CD4-positive, alpha-beta T cell treated with Interleukin-1 beta for 1 hour (primary cell): ENCODE measurements at places on chromosomes 2 and 18.

DNA sequence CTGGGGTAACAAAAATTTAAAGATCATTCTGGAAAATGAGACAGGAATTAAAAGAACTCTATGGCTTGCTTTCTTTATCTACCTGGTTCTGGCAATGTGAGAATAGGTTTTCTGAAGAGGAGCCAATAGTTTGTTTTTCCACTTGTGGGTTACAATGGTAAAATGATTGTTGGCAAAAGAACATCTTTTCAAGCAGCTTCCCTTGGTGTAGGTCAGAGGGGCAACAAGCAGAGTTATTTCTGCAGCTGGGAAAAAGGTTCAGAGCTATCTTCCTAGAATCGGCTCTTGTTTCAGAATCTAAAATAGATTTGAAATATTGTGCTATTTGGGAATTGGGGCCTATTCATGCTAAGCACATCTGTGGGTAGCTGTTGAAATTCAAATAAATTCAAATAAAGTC, 11.5 kb upstream of the TSPYL6 start:
- no peak for DNase-seq

DNA sequence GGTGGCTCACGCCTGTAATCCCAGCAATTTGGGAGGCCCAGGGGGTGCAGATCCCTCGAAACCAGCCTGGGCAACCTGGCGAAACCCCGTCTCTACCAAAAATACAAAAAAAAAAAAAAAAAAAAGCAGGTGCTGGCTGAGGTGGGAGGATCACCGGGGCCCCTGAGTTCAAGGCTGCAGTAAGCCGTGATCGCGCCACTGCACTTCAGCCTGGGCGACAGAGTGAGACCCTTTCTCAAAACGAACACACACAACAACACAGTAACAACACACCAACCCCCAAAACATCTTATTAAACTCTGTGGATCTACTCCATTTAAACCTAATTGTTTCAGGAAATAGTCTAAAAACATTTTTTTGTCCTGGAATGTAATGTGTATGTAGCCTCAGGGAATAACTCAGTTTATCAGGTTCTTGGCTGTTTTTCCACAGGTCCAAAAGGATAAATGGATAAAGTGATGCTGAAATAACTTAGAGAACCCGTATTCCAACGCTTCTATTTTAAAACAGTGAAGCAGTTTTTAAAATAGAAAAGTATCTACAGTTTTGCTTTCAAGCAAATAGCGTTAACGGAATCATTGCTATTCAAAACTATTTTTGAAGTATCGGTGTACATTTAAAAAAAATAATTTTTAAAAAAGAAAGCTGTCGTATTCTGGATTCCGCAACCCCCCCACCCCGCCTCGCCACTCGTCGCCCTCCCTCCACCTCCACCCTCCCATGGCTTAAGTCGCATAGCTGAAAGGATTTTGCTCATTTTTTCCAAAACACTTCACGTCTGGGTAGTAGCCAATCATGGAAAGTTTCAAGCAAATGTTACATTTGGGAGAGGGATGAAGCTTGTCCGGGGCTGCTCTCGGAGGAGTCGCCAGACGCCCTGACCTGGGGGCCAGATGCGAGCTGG, 895 bp upstream of the GLS start:
- peak; percentile 5 for DNase-seq

- peak; percentile 45 for DNase-seq
Observed at GRCh38 chr2:186575302-186575701, 14.6 kb upstream of the ITGAV start.

- no peak for DNase-seq
Observed at GRCh38 chr2:24985511-24985910, 13.8 kb upstream of the DNAJC27 start.

DNA sequence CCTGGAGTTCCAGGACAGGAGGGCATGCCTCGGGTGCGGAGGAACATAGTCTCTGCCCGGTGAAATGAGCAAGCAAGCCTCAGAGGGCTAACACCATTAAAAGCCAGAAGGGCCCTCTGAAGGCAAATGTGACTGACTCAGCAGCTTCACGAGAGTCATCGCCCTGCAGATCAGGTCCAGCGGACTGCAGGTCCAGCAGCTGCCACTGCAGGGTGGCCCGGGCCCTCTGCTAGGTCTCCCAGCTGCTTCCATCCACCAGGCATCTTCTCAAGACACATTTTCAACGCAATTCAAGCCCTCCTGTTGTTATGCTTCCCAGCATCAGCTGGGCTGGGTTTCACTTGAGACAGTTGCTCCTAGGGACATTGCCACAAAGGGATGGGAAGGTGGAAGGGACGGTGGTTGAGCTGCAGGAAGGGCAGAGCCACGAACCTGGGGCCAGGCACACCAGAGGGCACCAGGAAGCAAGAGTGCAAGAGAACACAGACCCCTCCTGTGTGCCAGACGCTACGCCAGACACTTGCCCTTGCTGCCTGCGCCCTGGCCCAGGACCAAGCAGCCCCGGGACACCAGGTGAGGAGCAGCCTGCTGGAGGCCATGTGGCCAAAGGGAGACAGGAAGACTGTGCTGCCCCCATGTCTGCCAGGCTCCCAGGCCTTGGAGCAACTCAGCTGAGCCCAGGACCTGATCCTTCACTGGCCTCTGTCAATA, 173.0 kb downstream of the HDAC4 start:
- no peak for DNase-seq

DNA sequence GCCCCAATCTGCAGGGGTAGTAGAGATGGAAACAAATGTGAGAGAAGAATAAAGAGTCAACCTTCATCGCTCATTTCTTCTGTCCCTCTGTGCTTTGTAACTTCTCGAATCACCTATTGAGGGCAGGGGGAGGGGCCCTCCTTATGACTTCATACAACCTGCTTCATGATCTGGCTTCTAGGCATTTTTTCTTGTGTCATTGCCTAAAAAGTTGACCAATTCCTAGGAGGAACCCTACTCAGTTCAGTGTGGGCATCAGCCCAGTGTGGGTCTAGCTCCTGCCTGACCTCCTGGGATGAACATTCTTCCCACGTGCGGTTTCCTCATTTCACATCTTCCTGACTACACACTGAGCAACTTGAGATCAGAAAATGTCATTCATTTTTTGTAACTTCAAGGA, 46.3 kb upstream of the CREB1 start:
- no peak for DNase-seq

GRCh38 chr2:128493880-128494279, 175.2 kb upstream of the HS6ST1 start:
- DNase-seq = no peak

GRCh38 chr2:126644630-126645191, 11.2 kb upstream of the GYPC start:
- no peak for DNase-seq

DNA sequence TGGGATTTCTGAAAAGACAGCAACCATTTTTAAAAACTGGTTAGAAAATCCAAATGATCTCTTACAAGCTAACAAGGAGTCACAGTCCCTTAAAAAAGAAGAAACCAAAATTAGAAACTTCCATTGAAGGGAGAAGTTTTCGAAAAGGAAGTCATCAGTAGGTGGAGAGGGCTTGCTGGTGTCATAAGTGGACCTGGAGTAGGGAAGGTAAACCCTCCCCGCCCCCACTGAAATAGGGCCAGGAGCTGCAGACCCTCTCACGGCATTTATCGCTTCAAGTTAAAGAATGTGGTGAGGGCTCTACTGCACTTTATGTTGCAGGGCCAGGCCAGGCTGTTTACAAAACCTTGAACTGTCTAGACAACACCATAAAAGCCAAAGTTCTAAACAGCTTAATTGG, 2.9 kb downstream of the HOXD11 start:
- no peak for DNase-seq

DNA sequence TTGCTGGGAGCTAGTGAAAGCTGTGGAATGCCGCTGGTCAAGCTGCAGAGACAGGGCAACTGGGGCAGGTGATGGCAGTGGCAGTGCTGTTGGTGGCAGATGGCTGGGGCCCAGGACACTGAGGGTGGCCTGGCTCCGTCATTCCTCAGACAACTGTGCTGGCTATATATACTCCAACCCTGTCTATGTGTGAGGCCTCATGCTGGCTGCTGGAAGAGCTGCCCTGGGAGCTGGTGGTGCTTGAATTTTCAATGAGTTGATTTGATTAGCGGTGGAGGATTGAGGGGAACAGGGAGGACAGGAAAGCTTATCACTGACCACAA, 66.5 kb upstream of the TMEM200C start:
- DNase-seq = no peak

GRCh38 chr2:48452108-48452507, 77.8 kb upstream of the STON1 start:
- DNase-seq = no peak

DNA sequence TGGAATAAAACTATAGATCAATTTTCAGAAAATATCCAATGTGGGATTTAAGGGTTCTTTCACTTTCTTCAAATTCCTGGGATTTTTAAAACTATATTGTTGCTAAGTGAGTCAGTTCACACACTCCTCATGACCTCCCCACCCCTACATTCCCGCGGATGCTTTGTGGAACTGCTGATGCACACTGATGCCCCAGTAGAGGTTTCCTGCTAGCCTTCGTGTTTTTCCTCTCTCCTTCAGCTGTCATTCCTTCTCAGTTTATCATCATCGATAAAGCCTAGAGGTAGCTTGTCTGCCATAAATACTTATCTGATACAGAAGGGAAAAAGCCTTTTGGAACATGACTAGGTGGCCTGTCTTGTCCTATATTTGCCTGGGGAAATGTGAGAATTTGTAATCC, 67.4 kb upstream of the GALNT5 start:
- DNase-seq = no peak

GRCh38 chr2:714005-714741, 37.0 kb upstream of the TMEM18 start:
- peak; percentile 40 for DNase-seq

DNA sequence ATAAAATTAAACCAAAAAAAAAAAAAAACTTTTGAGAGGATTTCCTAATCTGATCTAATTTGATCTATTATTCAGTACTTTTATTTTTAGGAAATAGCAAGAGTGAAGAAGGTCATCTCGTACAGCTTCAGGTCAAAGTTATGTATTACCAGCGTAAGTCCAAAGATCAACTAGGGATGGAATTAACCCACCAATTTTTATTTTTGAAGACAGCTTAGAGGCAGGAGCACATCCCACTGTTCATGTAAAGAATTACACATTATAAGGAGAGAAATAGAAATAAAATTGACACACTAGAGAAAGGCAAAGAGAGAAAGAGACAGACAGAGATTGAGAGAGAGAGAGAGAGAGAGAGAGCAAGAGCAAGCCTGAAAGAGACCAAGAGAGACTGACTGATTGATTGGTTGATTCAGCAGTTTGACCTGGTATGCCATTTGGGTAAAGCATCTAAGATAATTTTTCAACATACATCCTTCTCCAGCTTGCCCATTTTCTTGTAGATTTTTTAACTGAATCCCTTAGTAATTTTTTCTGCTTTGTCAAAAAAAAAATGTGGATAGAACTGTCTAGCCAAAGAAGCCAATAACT, 25.1 kb downstream of the DOCK10 start:
- no peak for DNase-seq

GRCh38 chr2:165253178-165253577, 14.0 kb downstream of the SCN2A start:
- DNase-seq = no peak

- DNase-seq = no peak
Observed at GRCh38 chr2:179604598-179604997, 256.8 kb downstream of the ZNF385B start.

GRCh38 chr18:36162981-36163380, 24.3 kb upstream of the MOCOS start:
- DNase-seq = no peak

DNA sequence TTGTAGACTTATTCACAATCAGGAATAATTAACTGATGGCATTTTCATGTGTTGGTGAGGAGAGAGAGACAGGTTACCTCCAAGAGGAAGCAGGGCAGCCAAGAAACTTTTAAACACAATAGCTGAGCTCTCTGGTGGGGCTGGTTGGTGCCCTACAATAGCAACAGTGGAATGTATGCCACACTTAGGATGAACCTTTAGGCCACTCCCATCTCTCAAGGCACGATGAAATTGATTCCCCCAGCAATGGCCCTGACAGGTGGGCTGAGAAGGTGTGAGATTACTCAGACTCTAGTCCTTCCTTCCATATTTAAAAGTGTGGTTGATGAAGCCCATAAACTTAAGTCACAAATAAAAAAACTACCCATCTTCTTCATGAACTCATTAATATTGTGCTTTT, 219.4 kb upstream of the CYRIA start:
- DNase-seq = no peak

GRCh38 chr2:163455815-163456214, 280.0 kb downstream of the FIGN start:
- no peak for DNase-seq

GRCh38 chr18:417495-417894, 83.0 kb downstream of the COLEC12 start:
- DNase-seq = no peak

DNA sequence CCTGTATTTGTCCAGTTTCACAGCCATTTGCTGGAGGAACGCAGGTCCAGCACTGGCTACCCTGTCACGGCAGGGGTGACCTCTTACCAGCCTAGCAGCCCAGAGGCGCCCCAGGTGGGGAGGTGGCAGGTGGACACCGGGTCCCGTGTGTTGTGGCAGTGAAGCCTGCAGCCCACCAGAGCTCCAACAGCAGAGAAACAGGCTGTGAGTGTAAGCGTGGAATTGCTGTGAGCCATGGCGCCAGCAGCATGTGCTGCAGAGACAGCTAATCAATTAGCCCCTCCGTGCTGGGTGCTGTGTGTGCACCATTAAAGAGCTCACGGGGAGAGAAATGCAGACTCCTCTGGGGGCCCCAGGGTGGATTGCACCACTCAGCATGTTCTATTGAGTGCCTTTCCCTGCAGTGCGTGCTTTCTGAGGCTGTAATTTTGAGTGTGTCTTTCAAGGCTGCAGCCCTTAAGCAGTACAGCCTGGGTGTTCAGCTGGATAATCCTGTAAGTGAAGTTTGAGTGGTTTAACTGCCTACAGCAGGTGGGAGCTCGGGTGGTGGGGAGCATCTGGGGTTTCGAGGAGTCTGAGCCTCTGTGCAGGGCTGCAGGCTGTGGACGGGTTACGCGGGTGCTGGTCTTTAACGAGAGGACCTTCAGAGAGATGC, 15.9 kb downstream of the RTP5 start:
- no peak for DNase-seq

DNA sequence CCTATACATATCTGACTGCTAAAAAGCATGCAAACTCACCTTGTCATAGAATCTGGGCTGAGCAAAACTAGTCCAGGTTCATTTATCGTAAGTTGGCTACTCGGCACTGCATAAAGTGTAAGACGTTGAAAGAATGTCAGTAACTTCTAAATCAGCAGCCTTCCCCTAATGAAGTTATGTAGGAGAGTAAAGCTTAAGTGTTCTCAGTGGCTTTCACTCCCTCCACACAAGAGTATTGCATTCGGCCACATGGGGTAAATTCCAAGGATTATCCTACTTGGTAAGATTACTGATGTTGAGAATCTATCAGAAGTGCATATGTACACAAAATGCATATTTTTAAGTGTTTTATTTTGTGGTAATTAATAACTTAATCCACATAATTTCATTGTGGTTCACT, 130.1 kb downstream of the LCLAT1 start:
- no peak for DNase-seq

GRCh38 chr2:83860320-83860719, 598.8 kb downstream of the SUCLG1 start:
- no peak for DNase-seq

- no peak for DNase-seq
Observed at GRCh38 chr2:116142644-116143227, 1671.8 kb upstream of the DDX18 start.
